ENCODE measurements at places on chromosomes 7 and 10.

DNA sequence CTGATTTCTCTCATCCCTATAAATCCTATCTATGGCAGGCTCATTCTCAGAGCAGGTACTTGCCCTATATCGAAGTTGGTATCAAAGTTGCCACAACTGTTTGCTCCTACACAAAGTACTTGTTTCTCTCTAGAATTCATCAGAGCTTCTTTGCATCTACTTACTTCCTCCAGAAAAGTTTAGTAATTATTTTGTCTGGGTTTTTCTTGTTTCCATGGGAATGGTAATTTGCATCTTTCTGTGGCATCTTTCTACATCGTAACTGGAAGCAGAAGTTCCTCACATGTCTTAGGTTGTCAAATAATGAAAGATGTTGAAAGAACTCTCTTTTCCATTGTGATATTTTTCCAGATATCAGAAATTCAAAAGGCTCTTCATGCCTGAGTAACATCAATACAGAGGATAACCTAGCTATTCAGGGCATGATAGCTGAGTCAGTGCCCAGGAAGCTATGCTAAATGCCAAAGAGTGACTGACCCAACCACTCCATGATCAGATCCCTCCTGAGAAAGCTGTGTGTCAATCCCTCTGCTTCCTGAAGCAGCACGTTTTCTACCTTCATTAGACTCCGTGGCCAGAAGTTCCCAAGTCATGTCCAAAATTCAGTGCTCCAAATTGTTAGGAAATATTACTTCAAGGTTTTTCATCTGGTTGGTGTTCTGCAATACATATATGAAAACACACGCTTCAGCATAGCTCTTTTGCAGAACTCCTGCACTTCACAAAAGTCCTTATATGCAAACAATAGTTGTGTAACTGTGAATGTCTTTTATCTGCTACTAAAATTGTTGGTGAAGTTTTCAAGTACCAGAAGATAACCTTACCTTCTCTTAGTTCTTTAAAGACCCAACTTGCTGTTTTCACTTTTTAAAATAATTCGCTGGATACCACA, 216.5 kb downstream of the VTI1A start:
- no peak for DNase-seq
- peaks cover 17% of the 10 kb centered on the region for H3K36me3 ChIP-seq
- no peak overlapping the region for H3K27ac ChIP-seq
- peaks cover 7% of the 10 kb centered on the region for H3K4me1 ChIP-seq
- H3K4me3 ChIP-seq: no peak overlapping the region

DNA sequence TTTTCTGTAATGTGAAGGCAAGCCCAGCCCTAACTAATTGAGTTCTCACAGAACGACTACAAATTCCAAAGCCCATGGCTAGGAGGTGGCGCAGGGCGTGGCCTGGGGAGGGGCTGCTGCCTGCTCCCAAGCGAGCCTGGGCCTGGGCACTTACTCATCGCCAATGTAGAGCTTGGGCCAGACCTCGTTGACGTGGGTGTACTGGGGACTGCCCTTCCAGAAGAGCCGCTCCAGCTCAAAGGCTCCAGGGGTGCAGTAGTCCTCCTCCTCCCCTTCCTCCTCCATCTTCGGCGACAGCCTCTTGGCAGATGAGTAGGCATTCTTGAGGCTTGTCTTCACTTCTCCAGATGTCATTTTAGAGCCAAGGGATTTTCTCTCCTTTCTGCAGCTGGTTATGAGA, 53.3 kb upstream of the SAMD8 start:
- peaks cover 16% of the 10 kb centered on the region for H3K27me3 ChIP-seq
- DNase-seq: no peak
- no peak overlapping the region for H3K27ac ChIP-seq
- no peaks in the 10 kb centered on the region for H3K36me3 ChIP-seq
- peaks cover 10% of the 10 kb centered on the region for H3K4me1 ChIP-seq

DNA sequence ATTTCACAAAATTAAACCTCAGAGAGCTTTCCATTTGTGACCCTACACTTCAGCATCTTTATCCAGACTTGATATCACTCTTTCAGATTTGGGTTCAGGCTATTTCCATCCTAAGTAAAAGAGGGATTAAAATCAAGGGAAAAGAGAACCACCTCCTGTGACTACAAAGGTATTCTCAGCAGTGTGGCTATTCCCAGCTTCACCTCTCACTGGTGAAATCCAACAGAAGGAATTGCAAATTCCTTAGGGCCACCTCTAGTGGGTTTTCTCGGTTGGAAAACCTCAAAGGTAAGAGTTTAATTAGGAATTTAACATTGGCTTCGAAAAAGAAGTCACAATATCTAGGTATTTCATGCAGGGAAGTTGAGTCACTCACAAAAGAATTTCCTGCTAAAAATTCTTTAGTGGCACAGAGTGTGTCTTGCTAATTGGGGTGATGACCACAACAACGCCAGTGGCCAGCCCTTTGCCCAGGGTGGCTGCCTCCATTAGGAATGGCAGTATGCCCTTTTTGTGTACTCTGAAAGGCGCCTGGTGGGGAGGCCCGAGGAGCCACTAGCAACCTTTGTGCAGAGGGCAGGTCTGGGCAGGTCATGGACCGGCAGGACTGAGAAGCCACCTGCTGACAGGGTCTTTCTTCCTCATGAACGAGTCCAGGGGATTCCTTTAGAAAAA, 52.2 kb downstream of the SEM1 start:
- H3K36me3 ChIP-seq: no peaks in the 10 kb centered on the region
- no peak overlapping the region for H3K27ac ChIP-seq
- H3K4me3 ChIP-seq: no peak overlapping the region
- H3K27me3 ChIP-seq: no peaks in the 10 kb centered on the region

DNA sequence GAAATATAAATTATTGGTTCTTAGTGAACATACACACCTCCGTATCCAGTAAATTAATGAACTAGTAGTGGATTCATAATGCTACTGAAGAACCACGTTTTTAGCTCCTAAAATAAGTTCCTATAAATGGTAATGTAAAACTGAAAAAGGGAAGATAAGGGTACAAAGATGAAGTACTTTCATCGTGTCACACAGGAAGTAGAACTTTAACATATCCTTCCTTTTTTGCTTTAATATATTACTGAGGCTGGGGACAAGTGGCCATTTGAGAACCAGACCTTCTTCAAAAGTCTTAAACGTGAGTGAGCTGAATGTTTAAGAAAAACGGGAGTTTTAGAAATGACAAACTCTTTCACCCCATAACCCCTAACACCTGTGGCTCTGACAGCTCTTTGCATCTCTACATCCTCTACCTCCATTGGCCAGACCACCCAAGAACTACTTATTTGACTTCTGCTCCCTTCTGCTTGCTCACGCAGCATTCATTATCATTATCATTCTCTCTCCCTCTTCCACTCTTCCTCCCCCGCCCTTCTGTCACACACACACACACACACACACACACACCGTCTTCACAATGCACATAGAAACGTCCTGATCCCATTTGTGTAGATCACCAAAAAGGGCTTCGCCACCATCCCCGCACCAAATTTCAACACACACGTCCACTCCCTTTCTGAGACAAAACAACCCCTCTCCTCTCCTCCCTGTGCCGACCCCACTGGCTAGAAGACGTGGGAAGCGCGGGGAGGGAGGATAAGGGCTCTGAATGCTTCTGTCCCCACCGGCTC, 677 bp downstream of the SKAP2 start:
- peaks cover 70% of the 10 kb centered on the region for H3K4me1 ChIP-seq
- peak overlapping the region; percentile 94 for H3K4me3 ChIP-seq
- no peaks in the 10 kb centered on the region for H3K36me3 ChIP-seq
- no peak for DNase-seq
